ENCODE measurements at places on chromosomes 5 and 9. TPM values are rescaled to one million over a fixed set of nuclear protein-coding genes. Genes with fewer than 3 reads are reported as not detected.

Gene GDA
- polyA plus RNA-seq, result not detected

Gene CDH10
- not detected for polyA plus RNA-seq

Gene LCN1
- polyA plus RNA-seq, result not detected

Gene TLR4
- 0.04 TPM for polyA plus RNA-seq

Gene EGFLAM
- not detected for polyA plus RNA-seq

Gene FBP2
- polyA plus RNA-seq, result not detected

Gene PCDHGB4
- not detected for polyA plus RNA-seq

Gene NACC2
- polyA plus RNA-seq, result 0.99 TPM

Gene GLRA1
- polyA plus RNA-seq, result not detected

Gene ENTREP1
- polyA plus RNA-seq, result not detected

Gene ADAMTS16
- not detected for polyA plus RNA-seq

Gene ENG
- 4.2 TPM for polyA plus RNA-seq

Gene ANKRD31
- 0.04 TPM for polyA plus RNA-seq

Gene ANKRD33B
- 4.9 TPM for polyA plus RNA-seq

Gene SH3TC2
- polyA plus RNA-seq, result not detected

Gene PCDHA13
- polyA plus RNA-seq, result not detected

Gene TRAF1
- polyA plus RNA-seq, result 73.0 TPM

Gene NTNG2
- polyA plus RNA-seq, result not detected

Gene CNTRL
- 37.3 TPM for polyA plus RNA-seq

Gene DIPK1B
- polyA plus RNA-seq, result 0.08 TPM

Gene IL4
- polyA plus RNA-seq, result not detected

Gene PIP5KL1
- 0.11 TPM for polyA plus RNA-seq

Gene SLC25A2
- polyA plus RNA-seq, result not detected

Gene TIFAB
- polyA plus RNA-seq, result not detected

Gene KCNV2
- 0.11 TPM for polyA plus RNA-seq

Gene DMRT3
- polyA plus RNA-seq, result not detected

Gene IL7R
- polyA plus RNA-seq, result 1.6 TPM

Gene REEP2
- polyA plus RNA-seq, result 2.4 TPM

Gene SV2C
- 1.0 TPM for polyA plus RNA-seq

Gene CSNK1G3
- 16.2 TPM for polyA plus RNA-seq

Gene SPINK4
- not detected for polyA plus RNA-seq

Gene RANBP6
- 26.3 TPM for polyA plus RNA-seq

Gene PCDHA12
- not detected for polyA plus RNA-seq

Gene OR4F3
- polyA plus RNA-seq, result not detected

Gene TSSK1B
- not detected for polyA plus RNA-seq

Gene SRD5A1
- polyA plus RNA-seq, result 12.4 TPM

Gene HAVCR2
- 6.0 TPM for polyA plus RNA-seq

Gene ENTPD8
- not detected for polyA plus RNA-seq

Data from GM12878 (cell line).